Endothelial cell of umbilical vein (primary cell): ENCODE measurements at places on chromosomes 7 and 10. TPM values are rescaled to one million over a fixed set of nuclear protein-coding genes. Genes with fewer than 3 reads are reported as not detected.

The ZNF804B gene
- polyA plus RNA-seq: not detected in 2 replicates

The TDRD1 gene
- not detected in 2 replicates for polyA plus RNA-seq

The AKR1C2 gene
- polyA plus RNA-seq: 0.59 and 0.84 TPM in 2 replicates

The SCRN1 gene
- 47.3 and 57.0 TPM in 2 replicates for polyA plus RNA-seq

The TMEM229A gene
- polyA plus RNA-seq: not detected in 2 replicates

The FRMPD2 gene
- not detected in 2 replicates for polyA plus RNA-seq
